CD4-positive, alpha-beta T cell treated with Interleukin-6 for 4 hours (primary cell): ENCODE measurements at places on chromosomes 2 and 18.

DNA sequence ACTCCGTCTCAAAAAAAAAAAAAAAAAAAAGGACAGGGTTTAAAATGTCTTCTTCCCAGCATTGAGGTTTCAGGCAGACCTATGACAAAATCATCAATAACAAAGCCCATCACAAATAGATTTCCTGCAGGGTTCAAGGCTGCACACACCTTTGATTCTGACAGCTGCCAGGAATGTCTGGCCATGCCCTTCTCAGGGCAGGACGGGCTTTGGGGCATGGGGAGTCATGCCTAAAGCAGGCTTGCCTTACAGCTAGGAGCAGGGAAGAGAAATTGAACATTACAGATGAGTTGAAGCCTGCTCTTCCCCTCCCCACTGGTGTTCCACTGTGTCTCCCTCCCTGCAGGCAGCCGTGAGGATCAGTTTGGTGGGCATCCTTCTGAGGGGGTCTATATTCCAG is 3.7 kb downstream of the PRELID3A start:
- DNase-seq = no peak

GRCh38 chr2:213220967-213221603 is 63.2 kb upstream of the SPAG16 start:
- no peak for DNase-seq

- DNase-seq = peak; percentile 37
These were observed 10.2 kb downstream of the PROKR1 start for GRCh38 chr2:68653538-68653982.

DNA sequence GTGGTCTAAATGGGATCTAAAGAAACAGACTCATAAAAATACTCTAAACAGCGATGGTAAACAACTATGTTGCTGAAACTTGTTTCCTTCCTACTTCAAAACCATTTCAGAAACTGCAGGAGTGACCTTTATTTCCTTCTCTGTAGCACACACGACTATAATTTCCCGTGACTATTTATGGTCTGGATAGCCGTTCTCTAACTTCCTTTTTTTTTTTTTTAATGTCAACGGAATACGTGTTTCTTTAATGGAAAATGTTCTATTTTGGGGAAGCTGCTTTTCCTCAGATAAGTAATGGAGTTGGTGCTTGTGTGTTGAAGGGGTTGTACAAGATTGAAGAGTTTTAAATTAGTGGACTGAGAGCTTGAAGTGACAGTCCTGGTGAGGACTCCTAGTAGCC is 224.1 kb downstream of the PHLPP1 start:
- no peak for DNase-seq

DNA sequence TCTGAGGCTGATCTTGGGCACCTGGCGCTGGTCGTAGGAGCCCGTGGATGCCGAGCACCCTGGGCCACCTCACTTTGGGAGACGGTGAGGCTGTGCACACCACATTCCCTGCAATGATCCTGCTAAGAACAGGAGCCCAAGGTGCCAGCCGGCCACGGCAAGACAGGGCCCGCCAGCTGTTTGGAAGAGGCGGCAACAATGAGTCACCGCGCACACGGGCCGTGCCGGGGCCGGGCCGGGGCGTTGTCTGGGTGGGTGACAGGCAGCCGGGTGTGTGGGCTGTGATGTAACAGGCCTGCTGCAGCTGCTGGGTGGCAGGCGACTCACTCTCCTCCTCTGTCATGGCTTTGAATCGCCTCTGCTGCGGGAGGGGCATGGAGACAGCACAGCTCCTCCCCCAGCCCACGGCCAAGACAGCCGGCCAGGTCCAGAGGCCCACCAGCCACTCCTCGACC is 49.7 kb upstream of the ODC1 start:
- peak; percentile 69 for DNase-seq

DNA sequence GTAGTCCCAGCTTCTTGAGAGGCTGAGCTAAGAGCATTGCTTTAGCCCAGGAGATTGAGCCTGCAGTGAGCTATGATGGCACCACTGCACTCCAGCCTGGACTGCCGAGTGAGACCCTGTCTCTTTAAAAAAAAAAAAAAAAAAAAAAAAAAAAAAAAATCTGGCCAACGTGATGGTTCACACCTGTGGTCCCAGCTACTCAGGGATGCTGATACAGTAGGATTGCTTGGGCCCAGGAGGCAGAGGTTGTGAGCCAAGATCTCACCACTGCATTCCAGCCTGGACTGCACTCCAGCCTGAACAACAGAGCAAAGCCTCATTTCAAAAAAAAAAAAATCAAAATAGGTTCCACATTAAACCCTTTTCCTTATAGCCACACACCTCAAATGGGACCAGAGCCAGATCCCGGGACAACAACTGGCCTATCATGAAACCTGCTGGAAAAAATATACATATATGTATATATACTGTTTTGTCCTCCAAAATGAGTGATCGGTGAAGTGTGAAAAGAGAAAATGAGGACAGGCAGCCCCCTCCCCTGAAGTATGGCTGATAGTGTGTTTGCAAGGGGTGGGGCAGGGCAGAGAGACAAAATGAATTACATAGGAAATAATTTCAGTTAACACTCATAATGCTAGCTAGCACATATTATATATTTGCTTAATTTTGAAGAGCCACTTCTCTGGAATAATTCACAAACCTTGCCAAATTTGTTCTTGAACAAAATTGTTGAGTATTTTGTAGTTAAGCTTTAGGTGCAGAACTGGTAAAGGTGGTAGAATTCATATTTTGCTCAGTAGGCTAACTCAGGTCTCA is 22.9 kb downstream of the MAPRE2 start:
- no peak for DNase-seq

DNA sequence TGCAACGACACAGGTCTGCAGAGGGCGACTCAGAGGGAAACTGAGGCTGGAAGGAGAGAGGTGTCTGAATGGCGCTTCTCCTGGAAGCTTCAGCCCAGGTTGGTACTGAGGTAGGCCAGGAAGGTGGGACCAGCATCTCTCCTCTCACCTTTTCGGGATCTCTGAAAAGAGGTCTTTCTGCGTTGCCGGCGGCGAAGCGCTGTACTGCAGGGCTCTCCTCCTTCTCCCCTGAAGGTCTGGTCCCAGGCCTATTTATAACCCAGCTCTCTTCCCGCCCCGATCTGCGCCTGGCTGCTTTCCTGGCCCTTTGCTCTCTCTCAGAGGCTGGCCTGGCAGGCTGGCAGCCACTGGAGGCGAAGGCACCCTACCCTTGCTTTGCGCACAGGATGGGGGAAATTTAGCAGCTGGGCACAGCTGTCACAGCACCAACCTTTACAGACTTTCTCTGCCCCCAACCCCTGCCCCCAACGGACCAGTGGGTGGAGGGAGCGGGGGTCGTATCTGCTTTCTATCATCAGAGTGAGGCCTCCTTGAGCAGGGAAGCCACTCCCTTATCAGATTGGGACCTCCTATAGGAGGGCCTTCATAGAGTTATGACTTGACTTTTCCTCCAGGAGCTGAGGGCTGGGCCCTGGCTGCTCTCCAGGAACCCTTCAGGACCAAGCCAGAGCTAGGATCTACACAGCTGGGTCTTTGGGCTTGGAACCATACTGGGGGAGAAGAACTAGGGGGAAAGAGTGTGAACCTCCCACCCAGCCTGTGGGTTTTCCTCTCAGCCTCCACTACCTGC is 1.1 kb downstream of the DYSF start:
- DNase-seq = no peak

- DNase-seq = no peak
These were observed 185.1 kb downstream of the MYO3B start for GRCh38 chr2:170362871-170363631.

DNA sequence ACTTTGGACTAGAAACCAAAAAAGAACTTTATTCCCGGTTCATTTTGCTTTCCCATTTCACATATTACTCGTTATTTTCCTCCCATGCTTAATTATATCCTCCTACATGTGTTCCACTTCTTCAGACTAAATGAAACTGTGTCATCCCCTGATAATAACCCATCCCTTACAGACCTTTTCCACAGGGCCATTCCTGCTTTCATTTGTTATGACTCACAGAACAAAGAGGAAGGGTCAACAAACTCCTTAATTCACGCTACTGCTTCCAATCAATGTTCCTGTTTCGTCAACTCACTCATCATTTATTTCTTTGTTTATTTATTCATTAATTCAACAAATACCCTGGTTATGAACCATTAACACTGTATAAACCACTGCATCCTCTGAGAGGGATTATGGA is 104.5 kb downstream of the ZEB2 start:
- no peak for DNase-seq

- no peak for DNase-seq
These were observed 4.4 kb upstream of the RFX8 start for GRCh38 chr2:101479328-101479727.

DNA sequence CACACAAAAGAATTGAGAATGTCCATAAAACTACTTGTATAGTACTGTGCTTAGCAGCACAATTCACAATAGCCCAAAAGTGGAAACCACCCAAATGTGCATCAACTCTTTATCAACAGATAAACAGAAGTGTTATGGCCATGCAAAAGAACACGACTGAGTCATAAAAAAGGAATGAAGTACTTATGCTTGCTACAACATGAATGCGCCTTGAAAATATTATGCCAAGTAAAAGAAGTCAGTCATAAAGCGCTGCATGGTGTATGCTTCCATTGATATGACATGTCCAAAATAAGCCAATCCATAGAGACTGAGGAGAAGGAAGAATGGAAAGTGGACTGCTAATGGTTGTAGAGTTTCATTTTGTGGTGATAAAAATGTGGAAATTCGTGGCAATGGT is 12.1 kb upstream of the MAP2 start:
- DNase-seq = no peak

DNA sequence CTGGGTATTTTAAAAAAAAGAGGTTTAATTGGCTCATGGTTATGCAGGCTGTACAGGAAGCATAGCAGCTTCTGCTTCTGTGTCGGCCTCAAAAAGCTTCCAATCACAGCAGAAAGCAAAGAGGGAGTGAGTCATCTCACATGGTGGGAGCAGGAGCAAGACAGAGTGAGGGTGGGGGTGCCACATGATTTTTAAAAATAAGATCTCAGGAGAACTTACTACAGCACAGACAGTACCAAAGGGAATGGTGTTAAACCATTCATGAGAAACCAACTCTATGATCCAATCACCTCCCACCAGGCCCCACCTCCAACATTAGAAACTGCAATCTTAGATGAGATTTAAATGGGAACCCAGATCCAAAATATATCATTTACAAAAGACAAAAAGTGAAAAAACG is 14.6 kb downstream of the ZNF519 start:
- DNase-seq = no peak

DNA sequence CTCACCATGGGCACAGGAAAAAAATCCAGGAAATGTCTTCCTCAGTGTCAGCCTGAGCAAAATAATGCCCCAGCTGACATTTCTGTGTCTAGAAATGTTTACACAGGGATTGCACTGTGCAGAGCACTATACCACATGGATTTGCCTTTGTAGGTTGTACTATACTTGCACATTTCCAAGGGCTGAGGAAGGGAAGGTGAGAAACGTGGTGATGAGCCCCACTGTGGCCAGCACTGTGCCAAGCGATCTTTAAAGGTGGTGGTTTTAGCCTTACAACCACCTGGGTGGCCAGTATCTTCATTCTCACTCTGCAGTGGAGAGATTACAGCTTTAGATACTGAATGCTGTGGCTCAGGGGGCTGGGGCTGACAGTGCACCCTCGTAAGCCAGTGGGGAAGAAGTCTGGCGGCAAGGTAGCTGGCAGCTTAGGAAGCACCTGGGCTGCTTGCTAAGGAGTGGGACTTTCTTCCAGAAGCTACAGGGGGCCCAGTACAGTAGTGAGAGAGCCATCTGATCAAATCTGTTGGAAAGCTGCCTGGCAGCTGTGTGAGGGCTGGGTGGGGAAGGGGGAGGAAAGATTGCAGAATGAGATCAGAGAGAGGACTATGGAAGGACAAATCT is 81.4 kb upstream of the MSH2 start:
- DNase-seq = no peak

DNA sequence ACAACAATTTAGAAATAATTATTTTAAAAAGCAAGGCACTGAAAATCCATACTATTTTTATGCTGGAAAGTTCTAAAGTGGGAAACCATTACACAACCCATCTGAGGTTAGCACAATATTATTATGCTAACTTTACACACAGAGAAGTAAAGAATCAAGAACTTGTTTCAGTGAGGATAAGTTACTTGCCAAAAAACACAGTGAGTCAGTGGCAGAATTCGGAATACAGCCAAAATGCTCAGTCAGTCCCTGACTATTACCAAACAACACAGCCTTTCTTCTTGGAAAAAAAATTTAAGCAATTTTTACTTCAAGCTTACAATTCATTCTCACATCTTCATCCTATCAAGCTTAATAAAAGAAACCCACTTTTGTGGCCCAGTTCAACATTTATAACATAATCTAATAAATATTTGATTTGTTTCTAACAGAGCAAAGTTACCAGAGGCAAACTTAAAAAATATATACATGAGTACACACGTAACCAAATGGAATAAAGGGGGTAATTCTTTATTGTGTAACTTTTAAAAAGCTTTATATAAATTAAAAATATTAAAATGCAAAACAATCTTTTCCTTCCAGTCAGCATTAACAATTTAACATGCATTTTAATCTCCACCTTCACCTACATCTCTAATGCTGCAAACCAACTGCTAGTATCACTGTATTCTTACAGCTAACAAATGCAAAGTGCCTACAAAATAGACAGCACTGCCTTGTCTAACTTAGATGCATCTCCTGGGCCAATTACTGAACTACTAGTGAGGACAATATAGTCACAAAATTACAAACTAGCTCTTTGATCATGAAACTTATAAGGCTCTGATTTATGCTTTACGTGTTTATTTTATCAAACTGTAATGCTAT is 55.2 kb downstream of the CCDC88A start:
- DNase-seq = no peak

DNA sequence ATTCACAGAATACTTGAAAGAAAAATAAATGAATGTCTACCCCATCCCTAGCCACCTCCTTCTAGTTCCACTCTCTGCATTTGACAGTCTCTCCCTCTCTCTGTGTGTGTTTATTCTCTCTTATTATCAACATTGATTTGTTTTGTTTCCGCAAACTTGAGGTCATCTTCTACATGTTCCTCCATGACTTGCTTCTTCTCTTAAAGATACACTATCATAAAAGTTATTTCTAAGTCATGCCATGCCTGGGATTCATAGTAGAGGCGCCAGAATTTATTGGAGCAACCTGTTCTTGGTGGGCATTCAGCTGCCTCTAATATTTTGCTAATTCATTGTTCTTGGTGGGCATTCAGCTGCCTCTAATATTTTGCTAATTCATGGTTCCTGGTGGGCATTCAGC is 58.9 kb upstream of the SMAD7 start:
- no peak for DNase-seq

DNA sequence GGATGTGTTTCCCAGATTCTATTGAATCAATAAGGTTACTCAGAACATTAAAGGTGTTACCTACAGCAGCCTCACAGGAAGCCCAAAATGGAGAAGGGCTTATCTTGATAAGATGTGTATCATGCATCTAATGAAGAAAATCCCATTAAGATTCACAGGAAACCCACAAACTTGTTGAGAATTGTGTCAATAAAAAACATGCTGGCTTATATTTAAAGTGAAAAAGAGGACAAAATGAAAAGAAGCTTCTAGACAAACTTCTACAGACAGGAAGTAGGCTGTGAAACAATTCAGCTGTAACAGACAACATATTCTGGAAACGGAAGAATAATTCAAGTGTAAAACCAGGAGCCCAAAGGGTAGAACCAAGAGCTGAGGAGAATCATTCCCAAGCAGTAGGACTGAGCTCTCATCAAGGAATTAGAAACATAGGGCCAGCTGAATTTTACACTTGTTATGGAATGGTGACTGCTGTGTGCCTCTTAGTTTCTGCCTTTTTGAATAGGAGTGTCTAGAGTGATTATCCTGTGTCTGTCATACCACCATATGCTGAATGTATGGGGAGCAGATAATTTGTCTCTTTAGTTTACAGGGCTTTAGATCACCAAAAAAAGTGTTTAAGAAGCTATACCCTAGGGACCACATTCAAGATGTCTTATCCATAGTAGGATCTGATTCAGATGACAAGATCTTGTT is 9.6 kb downstream of the IMMT start:
- DNase-seq = peak; percentile 31
